Stimulated activated CD4-positive, alpha-beta T cell treated with anti-CD3 and anti-CD28 coated beads, Interleukin-15, amount 100 ng/mL, for 1 hour (primary cell): ENCODE measurements at places on chromosomes 11 and 22.

DNA sequence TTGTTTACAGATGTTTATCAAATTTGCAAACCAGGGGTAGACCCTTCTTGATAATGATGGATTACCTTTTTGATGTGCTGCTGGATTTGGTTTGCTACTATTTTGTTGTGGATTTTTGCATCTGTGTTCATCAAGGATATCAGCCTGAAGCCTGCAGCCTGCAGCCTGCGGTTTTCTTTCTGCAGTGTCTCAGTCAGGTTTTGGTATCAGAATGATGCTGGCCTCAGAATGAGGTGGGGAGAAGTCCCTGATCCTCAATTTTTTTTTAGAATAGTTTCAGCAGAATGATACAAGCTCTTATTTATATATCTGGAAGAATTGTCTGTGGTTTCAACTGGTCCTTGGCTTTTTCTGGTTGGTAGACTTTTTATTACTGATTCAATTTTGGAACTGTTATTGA is 19.7 kb upstream of the RAB38 start:
- DNase-seq = no peak

GRCh38 chr22:17647991-17648390 is 9.4 kb downstream of the BCL2L13 start:
- no peak for DNase-seq

DNA sequence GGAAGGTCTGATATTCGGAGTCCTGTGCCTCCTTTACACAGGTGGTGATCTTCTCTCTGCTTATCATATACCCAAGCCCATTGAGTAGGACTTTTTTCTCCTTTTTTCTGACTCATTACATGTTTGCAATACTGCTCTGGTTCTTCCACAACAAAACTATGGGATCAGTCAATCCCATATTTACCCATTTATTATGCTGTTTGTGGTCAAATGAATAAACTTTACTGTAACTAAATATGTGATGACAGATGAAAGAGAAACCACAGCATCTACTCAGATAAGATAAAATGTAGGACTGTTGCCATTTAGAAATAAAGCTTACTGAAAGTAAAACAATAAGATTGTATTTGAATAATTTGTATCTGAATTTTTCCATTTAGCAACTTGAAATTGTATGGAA is 958.7 kb upstream of the FAT3 start:
- no peak for DNase-seq

- DNase-seq = no peak
Measured at GRCh38 chr22:39623603-39624500, 53.3 kb downstream of the CACNA1I start.

GRCh38 chr11:35953081-35953760 is 9.4 kb downstream of the LDLRAD3 start:
- DNase-seq = no peak

DNA sequence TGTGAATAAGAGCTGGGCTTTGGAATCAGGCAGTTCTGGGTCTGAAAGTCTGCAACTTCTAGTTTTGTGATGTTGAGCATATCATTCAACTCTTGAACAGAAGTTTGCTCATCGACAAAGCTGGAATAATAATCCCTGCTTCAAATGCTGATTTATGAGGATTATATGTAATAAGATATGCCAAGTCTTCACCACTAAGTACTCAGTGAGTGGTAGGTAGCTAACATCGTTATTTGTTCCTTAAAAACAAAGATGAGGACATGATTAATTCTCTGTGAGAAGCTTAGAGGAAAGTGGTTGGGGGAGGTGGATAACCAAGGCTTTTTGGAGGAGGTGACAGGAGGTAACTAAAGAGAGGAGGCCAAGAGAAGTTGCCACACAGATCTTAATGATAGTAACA is 96.5 kb downstream of the ME3 start:
- no peak for DNase-seq

GRCh38 chr22:29738118-29738815 is 18.5 kb downstream of the CABP7 start:
- no peak for DNase-seq

- DNase-seq = no peak
Measured at GRCh38 chr11:45258982-45259530, 27.1 kb downstream of the SYT13 start.

GRCh38 chr22:42306010-42306409 is 35.6 kb upstream of the TCF20 start:
- no peak for DNase-seq

DNA sequence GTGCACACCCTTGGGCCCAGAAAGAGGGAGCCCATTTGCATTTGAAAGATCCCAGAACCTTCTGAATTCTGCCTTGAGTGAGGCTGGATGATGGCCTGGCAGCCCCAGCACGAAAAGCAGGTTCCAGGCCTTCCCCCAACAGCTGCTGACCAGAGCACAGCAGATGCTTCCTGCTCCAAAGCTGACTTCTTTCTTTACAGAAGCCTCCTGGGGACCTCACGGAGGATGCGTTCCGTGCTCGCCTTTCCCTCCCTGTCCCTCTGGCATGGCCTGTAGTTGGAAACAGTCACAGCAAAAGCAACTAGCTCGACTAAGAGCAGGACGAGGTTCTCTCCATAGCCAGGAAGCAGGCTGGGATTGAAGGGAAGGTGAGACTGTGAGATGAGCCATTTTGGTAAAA is 107.7 kb upstream of the B3GAT1 start:
- DNase-seq = no peak

DNA sequence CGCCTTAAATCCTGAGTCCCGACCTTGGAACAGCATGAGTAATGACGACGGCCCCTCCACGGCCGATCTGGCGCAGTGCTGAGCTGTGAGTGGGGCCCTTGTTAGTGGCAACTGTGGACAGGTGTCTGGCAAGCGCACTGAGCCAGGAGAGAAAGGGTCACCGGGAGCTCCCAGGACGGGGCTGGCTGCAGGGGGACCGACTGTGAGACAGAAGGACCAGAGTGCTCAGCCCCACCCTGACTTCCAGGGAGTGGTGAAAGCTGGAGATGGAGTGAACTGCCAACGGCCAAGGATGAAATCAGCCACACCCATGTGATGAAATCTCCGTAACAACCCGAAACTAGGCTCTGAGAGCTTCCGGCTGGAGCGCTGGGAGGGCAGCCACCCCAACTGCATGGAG is 228.6 kb downstream of the BRD1 start:
- no peak for DNase-seq

DNA sequence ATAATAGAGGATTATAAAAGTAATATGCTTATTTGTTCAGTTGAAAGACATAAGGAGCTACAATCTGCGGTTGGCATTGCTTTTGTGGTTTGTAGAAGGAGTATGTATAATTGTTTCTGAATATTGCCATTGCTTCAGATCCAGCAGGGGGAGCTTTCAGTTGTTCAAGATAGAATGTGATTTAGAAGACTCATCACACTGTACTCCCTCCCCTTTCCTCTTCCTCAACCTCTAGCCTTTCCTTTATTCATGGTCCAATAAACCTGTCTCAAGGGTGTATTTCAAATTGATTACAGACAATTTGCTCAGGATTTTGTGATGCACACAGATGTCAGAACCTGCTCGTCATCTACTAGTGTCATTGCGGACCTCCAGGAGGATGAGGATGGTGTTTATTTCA is 9.8 kb downstream of the PRMT3 start:
- DNase-seq = no peak

GRCh38 chr11:19283991-19284390 is 43.2 kb upstream of the E2F8 start:
- DNase-seq = no peak

DNA sequence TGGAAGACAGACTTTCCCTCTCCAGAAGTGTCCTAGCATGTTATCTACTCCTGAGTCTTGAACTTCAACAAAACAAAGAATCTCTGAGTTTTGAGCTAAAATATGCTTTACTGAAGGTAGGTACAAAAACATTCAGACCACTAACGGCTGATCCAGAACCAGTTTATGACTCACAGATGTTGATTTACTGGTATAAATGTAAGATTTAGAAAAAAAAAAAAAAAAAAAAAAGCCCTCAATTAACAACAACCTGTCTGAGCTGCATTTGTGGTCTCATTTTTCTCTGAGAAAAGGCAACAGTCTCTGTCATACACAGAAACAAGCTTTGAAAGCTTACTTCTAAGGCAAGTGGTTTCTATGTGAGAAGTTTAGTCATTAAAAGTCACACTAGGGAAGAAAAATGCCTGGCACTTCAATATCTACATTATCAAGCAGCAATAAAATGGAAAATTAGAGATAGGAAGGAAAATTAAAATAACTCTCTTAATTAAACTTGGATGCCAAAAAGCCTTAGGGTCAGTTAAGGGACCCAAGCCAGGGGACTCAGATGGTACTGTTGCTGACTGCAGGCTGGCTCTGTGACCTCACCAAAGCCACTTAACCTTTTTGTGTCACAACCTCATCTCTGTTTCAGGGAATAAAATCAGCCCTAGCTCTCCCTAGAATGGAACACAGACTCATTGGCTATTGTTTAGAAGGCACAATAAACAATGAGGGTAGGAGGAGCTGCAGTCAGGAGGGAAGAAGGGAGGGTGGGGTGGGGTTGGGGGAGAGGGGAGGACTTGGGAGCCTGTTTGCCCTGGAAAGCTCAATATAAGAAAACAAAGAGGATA is 61.7 kb downstream of the ETS1 start:
- no peak for DNase-seq

DNA sequence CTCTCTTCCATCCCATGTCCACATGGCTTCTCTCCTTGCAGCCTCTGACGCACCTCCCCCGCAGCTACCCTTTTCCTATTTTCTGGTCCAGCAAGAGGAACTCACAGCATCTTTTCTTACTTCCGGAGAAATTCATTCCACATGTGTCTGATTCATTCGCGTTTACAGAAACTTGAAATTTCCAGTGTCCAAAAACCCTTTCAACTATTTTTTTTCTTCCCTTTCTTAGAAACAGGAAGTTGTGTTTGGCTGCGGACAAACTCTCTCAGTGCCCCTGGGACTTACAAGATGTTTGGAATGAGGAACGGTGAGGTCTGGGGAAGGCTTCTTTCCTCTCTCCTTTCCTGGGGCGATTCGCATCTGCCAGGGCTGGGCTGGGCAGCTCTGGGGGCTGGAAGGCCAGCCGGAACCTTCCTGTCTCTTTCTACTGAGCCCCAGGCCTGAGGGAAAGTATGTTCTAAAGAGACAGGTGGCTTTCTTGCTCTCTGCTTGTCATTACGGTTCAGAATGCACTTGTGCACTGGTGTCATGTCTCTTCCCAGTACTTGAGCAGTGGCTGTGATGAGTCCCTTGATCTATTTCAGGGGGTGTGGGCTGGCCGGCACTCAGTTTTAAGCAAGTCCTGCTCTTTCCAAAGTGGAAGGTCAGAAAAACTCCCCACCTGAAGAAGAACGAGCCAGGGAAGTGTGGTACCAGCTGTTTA is 27.5 kb downstream of the ADAMTS8 start:
- no peak for DNase-seq

GRCh38 chr11:55658608-55659007 is 3.4 kb upstream of the OR4C6 start:
- DNase-seq = no peak

DNA sequence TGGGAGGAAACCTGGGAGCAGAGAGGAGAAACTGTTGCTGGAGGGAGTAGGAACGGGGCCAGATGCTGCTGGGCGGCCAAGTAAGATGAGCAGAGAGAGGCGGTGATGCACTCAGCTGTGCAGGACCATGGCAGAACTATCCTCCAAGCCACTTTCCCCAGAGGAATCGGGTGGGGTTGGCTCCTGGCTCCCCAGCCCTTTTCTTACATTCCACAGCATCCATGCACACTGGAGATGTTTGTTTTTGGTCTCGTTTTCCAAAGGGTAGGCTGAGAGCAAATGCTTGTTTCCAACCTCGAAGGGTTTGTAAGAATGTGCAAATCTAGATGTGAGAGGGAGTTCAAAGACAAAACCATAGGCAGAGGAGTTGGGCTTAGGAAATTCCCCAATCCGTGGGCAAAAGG is 73.2 kb downstream of the DBX1 start:
- DNase-seq = no peak

DNA sequence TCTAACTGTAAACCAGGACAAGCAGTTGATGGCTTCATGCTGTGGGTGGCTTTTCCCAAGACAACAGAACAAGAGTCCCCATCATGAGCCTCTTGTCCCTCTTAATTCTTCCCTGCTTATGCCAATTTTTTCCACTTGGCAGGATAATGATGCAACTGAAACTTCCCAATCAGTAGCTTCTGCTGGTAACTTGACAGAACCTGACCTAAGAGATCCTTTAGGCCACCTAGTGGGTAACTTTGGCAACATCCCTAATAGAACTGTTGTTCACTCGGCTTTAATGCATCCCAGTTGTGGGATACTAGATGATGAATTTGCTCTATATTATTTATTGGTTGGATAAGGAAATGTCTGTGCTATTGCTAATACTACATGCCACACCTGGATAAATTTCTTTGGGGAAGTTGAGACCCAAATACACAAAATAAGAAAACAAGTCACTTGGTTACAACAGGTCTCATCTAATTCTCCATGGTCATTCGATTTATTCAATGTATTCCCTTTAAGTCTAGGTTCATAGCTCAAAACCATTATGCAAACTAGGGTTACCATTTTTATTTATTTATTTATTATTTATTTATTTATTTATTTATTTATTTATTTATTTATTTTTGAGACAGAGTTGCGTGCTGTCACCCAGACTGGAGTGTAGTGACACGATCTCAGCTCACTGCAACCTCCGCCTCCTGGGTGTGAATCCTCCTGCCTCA is 41.4 kb upstream of the NFAM1 start:
- no peak for DNase-seq

- no peak for DNase-seq
Measured at GRCh38 chr11:94922321-94923003, 50.9 kb downstream of the CWC15 start.

DNA sequence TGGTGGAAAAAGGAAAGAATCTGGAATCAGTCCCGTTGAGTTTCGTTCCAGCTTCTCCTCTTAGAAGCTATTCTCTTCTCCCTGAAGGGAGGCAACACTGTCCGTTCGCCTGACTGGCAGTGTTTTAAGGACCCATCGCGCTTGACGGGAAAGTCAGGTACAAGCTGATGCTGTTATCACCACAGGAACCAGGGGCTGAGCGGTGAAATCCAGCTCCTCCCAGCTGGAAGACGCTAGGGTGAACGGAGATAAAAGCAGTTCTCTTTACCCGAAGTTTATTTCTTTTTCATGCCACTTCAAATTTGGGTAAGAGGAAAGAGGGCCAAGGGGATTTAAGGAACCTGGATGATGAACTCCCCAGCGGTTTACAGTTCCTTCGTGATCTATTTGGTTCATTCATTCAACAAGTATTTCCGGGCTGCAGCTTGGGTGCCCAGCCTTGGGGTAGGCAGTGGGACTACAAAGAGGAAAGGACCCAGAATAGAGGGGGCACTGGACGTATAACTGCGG is 551 bp upstream of the DEUP1 start:
- no peak for DNase-seq

DNA sequence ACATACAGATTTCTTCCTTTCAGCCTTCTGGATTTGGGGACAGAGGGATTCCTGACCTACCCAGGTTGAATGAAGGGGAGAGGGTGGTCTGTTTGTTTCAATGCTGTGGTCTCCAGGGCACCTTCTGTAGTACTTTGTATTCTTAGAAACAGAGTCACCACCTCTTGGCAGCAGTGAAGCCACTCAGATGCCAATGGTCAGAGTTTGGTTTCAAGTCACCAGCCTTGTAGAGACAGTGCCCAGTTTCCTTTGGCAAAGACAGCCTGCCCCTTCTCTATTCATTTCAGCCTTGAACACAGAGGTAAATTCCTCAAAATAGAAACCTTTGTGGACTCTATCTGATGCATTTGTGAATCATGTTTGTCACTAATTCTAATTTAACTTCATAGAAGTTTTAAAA is 111.7 kb upstream of the RASSF10 start:
- DNase-seq = no peak

GRCh38 chr22:32558681-32559355 is 84.2 kb downstream of the FBXO7 start:
- no peak for DNase-seq

- DNase-seq = no peak
Measured at GRCh38 chr11:94536386-94536785, 7.3 kb upstream of the FUT4 start.
